Left ventricle myocardium inferior (tissue), 1 donor: ENCODE measurements at places on chromosomes 5 and 9.

DNA sequence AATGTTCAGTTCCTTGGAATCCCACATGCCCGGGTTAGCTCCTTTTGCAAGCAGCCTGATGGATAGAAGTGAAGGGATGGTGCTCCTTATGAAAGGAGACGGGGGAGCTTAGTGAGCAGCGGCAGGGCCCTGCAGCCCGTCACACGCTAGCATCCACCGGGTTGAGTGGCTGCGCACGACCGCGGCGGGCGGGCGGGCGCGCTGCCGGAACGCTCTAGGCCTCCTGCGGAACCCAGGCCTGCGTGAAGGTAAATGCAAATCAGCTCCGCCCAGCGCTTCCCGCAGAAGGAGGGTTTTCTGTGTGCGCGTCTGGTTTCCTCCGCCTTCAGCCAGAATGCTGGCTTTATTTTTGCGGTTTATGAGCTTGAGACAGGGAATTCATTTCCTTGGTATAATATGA lies 19.8 kb downstream of the IL12B start:
- DNase-seq: no peak

DNA sequence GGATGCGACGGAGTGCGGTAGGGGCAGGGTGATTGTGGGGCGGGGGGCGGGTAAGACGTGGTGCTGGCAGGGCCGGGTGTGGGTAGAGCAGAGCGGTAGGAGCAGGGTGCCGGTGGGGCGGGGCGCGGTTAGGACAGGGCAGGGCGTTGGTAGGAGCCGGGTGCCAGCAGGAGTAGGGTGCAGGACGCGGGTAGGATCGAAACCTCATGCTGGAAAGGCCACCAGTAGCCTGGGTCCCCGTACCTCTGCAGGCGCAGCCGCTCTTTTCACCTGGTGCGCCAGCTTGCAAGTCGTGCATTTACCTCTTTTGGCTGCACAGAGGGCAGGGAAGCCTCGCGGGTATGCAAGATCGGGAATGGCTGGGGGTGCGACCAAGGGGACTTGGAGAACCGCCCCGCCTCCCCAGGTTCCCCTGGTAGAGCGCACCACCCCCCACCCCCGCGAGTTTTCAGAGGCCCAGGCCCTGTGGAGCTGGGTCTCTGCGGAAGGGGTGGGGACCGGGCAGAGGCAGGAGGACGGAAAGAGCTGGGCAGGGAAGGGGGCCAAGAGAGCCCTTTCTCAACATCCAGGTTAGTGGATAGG lies 104.8 kb upstream of the SIMC1 start:
- no peak for DNase-seq

- DNase-seq: no peak
These were observed 5.4 kb downstream of the IL7R start for GRCh38 chr5:35862126-35862525.

GRCh38 chr5:59528202-59528862 lies 365.2 kb downstream of the PDE4D start:
- DNase-seq: no peak

GRCh38 chr5:180127682-180128670 lies 56.4 kb upstream of the RNF130 start:
- DNase-seq: no peak

- DNase-seq: no peak
These were observed 49.1 kb upstream of the TEK start for GRCh38 chr9:27059907-27060306.

GRCh38 chr5:56763182-56763581 lies 52.2 kb upstream of the MAP3K1 start:
- DNase-seq: no peak

GRCh38 chr5:135821061-135821801 lies 13.2 kb upstream of the SLC25A48 start:
- DNase-seq: no peak

- no peak for DNase-seq
These were observed 4.8 kb downstream of the IRF1 start for GRCh38 chr5:132485641-132486317.

DNA sequence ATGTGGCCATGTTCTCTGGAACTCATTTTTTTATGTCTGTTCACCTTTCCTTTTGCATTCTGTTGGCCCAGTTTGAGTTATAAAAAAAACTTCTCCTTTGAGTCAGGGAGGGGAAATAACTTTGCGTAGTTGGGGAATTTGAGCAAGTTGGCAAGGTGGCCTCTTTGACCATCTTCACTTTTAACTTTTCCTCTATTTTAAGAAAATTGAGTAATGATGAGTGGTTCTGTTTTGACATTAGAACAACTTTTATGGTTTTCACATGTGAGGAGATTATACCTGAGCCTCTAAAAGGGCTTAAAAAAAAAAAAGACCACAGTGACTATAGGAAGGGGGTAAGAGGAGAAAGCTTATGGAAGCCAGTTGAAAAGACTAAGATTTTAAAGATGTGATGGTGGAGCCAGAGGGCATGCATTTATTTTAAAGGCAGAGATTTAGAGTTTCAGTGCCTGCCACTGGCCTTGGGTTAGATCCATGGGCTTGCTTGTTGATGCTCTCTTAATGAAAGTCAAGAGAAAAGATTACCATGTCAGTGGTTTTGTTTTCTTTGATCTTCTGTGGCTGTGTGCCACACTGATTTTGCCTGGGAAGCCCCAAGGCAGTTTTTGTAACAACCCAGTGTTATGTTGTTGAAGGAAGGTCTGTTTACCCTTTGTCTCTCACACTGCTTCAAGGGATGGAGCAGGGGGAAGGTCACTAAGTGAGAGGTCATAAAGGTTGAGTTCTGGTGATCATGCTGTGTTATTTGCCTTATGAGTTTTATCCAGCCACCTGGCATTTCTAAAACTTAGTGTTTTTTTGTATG lies 219.7 kb upstream of the CD180 start:
- no peak for DNase-seq

- DNase-seq: no peak
These were observed 82.7 kb downstream of the DROSHA start for GRCh38 chr5:31449174-31449573.

GRCh38 chr5:124262991-124263571 lies 483.4 kb downstream of the ZNF608 start:
- DNase-seq: no peak

GRCh38 chr9:89739511-89739910 lies 134.7 kb downstream of the GADD45G start:
- no peak for DNase-seq

DNA sequence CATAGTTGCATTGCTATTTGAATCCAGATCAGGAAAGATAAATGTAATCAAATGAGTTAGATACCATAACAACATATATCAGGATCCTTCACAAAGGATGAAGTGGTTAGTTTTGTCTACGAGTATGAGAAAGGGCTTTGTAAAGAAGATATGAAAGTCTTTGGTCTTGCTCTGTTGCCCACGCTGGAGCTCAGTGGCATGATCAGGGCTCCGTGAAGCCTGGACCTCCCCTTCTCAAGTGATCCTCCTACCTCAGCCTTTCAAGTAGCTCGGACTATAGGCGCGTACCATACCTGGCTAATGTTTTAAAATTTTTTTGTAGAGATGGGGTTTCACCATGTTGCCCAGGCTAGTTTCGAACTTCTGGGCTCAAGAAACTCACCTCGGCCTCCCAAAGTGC lies 1.8 kb downstream of the SMC5 start:
- no peak for DNase-seq

- no peak for DNase-seq
These were observed 22.9 kb downstream of the DNAH5 start for GRCh38 chr5:13921578-13921977.

DNA sequence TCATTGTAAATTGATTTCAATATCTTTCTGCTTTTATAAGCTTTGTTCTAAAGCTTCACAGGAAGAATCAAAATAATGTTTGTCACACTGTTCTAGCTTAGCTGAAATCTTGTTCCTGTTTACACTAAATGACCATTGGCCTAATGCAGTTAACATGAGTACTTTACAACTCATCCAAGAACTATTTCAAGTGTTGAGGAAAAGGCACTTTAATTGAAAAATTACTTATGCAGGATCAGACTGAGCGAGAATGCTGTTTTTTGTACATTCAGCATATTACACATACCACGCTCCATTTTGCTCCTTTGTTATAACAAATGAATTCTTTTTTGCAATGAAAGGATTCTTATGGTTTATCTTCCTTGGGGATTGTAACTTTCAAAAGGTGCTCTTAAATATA lies 22.4 kb upstream of the SMIM15 start:
- no peak for DNase-seq

- DNase-seq: no peak
These were observed 49.2 kb upstream of the PPP1R2B start for GRCh38 chr5:156800929-156801328.

GRCh38 chr5:140216478-140217074 lies 41.6 kb downstream of the CYSTM1 start:
- DNase-seq: no peak
